ENCODE measurements at places on chromosomes 13 and 19.
A peak's percentile ranks its signal among the peaks of the same experiment; 100 is the strongest.

DNA sequence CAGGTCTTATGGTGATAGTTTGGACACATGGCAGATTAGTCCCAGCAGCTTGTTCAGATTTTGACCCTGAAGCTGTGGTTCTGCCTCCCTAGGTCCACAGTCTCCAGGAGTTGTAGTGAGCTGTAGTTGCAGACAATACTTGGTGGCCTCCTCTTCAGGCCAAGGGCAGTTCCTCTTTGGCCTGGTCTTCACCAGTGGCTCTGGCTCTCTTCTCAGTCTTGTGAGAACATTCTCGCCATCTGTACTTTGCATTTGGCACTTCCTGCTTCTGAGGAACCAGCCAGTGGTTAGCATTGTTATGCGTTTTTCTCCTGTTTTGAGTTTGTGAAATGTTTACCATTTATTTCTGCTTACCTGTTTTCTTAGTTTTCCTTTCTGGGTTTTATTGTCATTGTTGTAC, 40.7 kb downstream of the PCCA start:
- no peak for DNase-seq
- no peak overlapping the region for H3K27ac ChIP-seq
- no peaks in the 10 kb centered on the region for H3K36me3 ChIP-seq
- H3K27me3 ChIP-seq, result no peaks in the 10 kb centered on the region

- H3K36me3 ChIP-seq, result no peaks in the 10 kb centered on the region
- no peak overlapping the region for H3K27ac ChIP-seq
- H3K27me3 ChIP-seq, result no peaks in the 10 kb centered on the region
- H3K4me1 ChIP-seq, result no peaks in the 10 kb centered on the region
- DNase-seq, result no peak
- H3K4me3 ChIP-seq, result no peak overlapping the region
Measured at GRCh38 chr13:93861818-93862217, 617.7 kb downstream of the DCT start.

GRCh38 chr13:73258406-73258805, 199.6 kb downstream of the KLF5 start:
- H3K27ac ChIP-seq, result no peak overlapping the region
- H3K27me3 ChIP-seq, result no peaks in the 10 kb centered on the region
- no peak overlapping the region for H3K4me3 ChIP-seq

- no peak overlapping the region for H3K27ac ChIP-seq
- H3K4me1 ChIP-seq, result peaks cover 18% of the 10 kb centered on the region
- no peaks in the 10 kb centered on the region for H3K36me3 ChIP-seq
- H3K4me3 ChIP-seq, result peak overlapping the region; percentile 48
- H3K27me3 ChIP-seq, result peaks cover 11% of the 10 kb centered on the region
- DNase-seq, result no peak
Measured at GRCh38 chr19:409516-410242, 732 bp upstream of the C2CD4C start.

DNA sequence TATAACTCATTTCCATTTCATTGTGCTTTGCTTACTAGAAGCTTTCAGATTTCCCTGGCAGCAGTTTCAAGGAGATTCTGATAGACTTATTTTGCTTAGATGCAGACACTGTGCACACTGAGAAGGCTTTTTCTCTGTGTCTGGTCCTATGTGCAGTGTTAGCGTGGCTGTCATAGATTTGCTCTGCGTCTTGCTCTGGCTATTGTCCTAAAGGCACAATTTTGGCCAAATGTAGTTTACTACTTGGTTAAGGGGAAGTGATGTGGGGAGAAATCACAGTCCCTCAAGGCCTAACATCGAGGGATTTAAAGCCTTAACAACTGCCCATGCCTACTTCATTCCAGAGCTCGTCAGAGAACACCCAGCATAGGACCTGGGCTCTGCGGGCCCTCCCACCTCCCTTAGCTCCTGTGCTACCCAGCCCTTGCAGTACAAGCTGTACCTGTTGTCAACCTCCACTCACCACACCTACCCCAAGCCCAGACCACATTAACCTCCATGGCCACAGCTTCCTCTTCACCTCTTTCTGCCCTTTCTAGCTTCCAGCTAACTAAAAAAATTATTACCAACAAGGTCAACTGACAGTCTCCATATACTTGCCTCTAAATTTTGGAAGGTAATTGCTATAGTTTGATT, 38.9 kb upstream of the KATNAL1 start:
- H3K4me1 ChIP-seq, result peaks cover 25% of the 10 kb centered on the region
- peak overlapping the region; percentile 9 for H3K4me3 ChIP-seq
- no peaks in the 10 kb centered on the region for H3K27me3 ChIP-seq
- peaks cover 2% of the 10 kb centered on the region for H3K36me3 ChIP-seq
- peak; percentile 61 for DNase-seq

- H3K4me3 ChIP-seq, result peak overlapping the region; percentile 81
- peaks cover 44% of the 10 kb centered on the region for H3K4me1 ChIP-seq
- H3K27ac ChIP-seq, result peak overlapping the region; percentile 84
- H3K36me3 ChIP-seq, result peaks cover 5% of the 10 kb centered on the region
- H3K27me3 ChIP-seq, result no peaks in the 10 kb centered on the region
- DNase-seq, result no peak
Measured at GRCh38 chr13:46179969-46180763, 1.8 kb downstream of the LCP1 start.

- DNase-seq, result no peak
- no peak overlapping the region for H3K4me3 ChIP-seq
- H3K36me3 ChIP-seq, result no peaks in the 10 kb centered on the region
- no peak overlapping the region for H3K27ac ChIP-seq
Measured at GRCh38 chr13:104530741-104531140, 1464.5 kb upstream of the SLC10A2 start.

DNA sequence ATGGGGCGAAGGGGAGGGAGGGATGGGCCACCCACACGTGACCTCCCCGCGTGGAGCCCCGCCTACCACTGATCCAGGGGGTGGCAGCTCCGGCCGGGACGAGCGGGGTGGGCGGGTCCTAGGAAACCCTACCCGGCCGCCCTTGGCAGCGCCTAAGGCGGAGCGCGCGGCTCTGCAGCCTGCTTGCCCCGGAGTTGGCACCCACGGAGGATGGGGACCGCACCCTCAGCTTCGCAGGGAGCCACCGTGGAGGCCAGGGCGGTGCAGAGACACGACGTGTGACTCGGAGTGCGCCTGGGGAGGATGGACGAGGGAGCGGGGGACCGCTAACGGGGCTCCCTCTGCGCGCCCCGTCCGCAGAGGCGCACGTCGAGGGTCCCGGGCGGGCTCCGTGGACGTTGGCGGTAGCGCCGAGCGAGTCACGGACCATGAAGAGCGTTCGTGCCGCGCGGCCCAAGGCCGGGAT, at the start of gene RGS9BP:
RGS9BP (plus strand) TSS at position 129 of the 466 bp plus-strand sequence. CDS start 416 bp downstream, outside the sequence.
- peak within 1 kb of the TSS; percentile 89 for H3K4me3 ChIP-seq
- H3K27ac ChIP-seq, result peak within 1 kb of the TSS; percentile 67
- H3K36me3 ChIP-seq, result no peaks in the 10 kb centered on the region
- peaks cover 15% of the 10 kb centered on the region for H3K4me1 ChIP-seq
- H3K27me3 ChIP-seq, result peaks cover 9% of the 10 kb centered on the region
- DNase-seq, result peak; percentile 70

- no peaks in the 10 kb centered on the region for H3K4me1 ChIP-seq
- H3K4me3 ChIP-seq, result no peak overlapping the region
- H3K27me3 ChIP-seq, result no peaks in the 10 kb centered on the region
- no peak overlapping the region for H3K27ac ChIP-seq
Measured at GRCh38 chr13:48066310-48066989, 28.5 kb downstream of the MED4 start.

- H3K36me3 ChIP-seq, result no peaks in the 10 kb centered on the region
- no peak overlapping the region for H3K27ac ChIP-seq
- H3K27me3 ChIP-seq, result no peaks in the 10 kb centered on the region
- DNase-seq, result no peak
- no peak overlapping the region for H3K4me3 ChIP-seq
Measured at GRCh38 chr19:3025549-3025886, 3.6 kb downstream of the TLE2 start.

GRCh38 chr19:54478677-54479266, 5.7 kb upstream of the CDC42EP5 start:
- DNase-seq, result no peak
- H3K36me3 ChIP-seq, result no peaks in the 10 kb centered on the region

Data from effector memory CD4-positive, alpha-beta T cell (primary cell).